SK-MEL-5 (cell line): ENCODE measurements at places on chromosomes 16 and 17.

GRCh38 chr16:71276589-71277334 lies 12.4 kb downstream of the CMTR2 start:
- no peak for DNase-seq

DNA sequence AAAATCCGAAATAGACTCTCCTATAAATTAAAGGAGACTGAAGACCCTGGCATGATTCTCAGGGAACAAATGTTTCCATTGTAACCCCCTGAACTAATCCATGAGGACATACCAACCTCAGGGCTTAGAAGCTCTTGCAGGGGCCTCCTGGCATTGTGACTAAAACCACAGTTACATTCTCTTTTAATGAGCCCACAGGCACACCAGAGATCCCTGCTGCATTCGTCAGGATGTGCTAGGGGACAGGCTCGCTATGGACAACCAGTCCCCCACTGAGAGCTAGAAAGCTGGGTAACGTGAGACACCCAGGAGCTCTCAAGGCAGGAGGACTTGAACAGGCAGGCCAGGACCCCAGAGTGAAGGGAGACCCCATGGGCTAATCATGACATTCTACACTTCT lies 140.6 kb upstream of the TNRC6C start:
- DNase-seq = peak; percentile 41

DNA sequence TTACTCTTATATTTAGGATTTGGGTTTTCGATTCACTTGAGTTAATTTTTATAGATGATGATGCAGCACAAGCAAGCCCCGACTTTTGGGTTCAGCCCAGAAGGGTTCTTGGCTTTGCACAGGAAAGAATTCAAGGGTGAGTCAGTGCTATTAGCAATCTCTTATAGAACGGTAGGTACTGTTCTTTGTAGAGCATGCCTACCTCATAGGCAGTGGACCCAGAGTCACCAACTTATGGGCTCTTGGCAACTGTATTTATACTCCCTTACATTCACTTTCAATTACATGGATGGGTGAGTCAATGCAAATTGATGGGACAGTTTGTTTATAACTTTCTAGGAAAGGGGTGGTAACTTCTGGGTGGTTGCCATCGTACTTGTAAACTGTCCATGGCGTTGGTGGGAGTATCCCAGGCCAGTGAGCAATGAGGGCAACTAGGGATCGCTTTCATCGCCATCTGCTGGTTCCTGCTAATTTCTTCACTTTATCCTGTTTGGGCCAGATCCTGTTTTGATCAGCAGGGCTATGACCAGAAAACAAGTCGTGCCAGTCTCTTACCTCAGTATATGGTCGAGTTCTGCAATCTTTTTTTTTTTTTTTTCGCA lies 362.6 kb downstream of the CNTNAP4 start:
- peak; percentile 82 for DNase-seq

DNA sequence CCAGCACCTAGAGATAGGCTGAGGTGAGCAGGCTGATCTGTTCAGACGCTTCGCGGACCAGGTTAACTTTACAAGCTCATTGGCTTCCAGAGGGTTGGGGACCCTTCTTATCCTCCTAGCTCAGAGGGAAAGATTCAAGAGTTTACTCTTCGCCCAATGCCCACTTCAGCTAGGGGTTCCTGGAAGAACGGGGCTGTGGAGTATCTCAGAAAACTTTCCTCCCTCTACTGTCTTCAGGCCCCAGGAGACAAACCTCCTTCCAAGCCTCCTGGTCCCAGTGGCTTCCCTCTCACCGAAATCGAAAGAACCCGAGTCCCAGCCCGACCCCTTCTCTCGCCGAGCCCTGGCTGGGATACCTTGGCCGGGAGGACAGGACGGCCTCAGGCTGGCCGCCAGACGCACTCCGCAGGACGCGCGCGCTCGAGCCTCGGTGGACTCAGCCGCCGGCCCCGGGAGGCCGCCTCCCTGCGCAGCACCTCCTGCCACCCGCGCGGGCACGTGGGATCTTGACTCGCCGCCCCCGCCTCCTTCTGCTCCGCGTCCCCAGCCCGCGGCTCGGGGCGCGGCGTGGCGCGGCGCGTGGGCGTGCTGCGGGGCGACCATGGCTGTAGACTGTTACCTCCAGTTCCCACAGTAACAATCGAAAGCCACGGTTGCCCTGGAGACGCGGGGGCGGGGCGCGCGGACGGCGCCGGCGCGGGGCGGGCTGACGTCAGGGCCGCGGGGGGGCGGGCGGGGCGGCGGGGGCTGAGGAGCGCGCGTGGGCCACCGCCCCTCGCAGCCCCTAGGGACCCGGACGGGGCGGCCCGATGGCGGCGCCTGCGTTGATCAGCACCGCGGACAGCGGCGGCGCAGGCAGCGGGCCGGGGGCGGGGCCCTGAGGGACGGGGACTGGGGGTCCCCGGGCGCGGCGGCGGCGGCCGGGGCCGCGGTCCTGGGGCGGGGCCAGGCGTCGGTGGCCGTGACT lies 5.3 kb upstream of the HIC1 start:
- peak; percentile 77 for DNase-seq

- peak; percentile 37 for DNase-seq
Observed at GRCh38 chr17:41521574-41522261, 3.0 kb upstream of the KRT15 start.

DNA sequence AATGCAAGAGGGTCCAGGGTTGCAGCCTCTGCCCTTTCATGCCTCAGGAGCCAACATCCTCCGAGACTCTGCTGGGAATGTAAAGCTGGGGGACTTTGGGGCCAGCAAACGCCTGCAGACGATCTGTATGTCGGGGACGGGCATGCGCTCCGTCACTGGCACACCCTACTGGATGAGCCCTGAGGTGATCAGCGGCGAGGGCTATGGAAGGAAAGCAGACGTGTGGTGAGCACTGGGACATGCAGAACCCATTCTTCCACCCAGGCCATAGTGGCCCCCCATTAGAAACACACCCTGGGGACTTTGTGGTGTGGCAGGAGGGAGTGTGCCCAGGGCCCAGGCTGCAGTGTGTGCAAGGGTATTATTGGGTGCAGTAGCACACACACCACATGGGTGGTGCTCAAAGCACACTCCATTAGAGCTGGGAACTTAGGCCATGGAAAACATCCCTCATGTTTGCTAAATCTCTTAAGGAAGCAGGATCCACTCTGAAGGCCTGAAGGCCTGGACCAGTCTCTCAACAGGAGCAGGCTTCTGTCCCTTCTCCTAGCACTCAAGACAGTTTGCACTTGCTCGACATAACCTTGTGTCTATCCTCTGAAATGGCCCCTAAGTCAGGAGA lies 7.6 kb downstream of the LIMD2 start:
- DNase-seq = no peak

DNA sequence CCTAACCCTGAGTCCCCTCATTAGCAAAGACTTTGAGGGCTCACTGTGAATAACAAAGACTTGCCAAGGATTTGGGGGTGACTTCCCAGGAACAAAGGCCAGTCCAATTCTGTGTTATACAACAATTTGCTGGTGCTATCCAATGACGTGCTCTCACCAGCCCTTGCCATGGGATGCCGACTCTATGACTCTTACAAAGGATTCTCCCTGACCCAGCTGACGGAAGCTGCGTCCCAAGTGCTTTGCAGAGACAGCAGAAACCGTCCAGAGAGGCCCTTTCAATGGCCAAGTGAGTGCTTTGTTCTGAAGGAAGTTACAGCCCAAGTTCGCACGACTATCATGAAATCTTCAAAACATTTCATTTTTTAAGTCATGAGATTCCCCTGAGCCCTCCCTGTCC lies 345.3 kb upstream of the TNRC6C start:
- no peak for DNase-seq

- DNase-seq = no peak
Observed at GRCh38 chr17:65723431-65724151, 162.1 kb upstream of the AXIN2 start.

DNA sequence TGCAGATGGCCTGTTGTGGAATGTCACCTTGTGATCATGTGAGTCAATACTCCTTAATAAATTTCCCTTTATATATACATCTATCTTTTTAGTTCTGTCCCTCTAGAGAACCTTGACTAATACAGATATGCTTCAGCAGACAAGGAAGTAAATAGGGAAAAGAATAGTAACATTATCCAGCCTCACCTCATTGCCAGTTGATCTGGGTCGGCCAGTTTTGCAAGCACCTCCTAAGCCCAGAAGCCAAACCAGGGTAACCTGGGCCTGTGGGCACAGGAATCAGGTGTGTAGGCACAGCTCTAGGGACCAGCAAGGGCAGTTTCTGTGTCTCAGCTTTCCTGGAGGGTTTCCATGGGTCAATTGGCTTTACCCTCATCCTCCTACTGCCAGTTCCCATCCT lies 11.9 kb upstream of the CCL17 start:
- DNase-seq = no peak

GRCh38 chr17:82419540-82419939 lies 1.2 kb upstream of the OGFOD3 start:
- no peak for DNase-seq

- DNase-seq = no peak
Observed at GRCh38 chr17:77375917-77376651, 235.3 kb downstream of the SEC14L1 start.

DNA sequence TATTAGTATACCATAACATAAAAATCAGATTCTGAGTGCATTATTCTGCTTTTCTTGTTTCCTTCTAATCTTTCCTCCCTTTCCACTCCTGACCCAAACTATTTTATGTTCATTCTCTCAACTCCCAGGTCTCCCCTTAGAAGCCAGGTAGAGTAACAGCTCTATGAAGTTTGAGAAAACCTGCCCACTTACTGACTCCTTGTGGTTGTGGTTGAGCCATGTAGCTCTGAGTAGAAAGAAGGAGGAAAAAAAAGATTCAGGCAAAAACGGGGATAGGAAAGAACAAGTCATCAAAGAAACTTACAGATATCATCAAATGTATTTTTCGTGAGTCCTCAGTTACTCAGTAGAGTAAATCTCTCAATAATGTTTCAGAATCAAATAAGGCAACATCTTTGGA lies 216.7 kb downstream of the PMP22 start:
- no peak for DNase-seq

- DNase-seq = no peak
Observed at GRCh38 chr17:10613775-10614513, 43.2 kb downstream of the MYH3 start.

GRCh38 chr17:21008160-21008915 lies 34.5 kb downstream of the USP22 start:
- no peak for DNase-seq

GRCh38 chr17:309361-309888 lies 43.2 kb downstream of the RPH3AL start:
- peak; percentile 54 for DNase-seq

DNA sequence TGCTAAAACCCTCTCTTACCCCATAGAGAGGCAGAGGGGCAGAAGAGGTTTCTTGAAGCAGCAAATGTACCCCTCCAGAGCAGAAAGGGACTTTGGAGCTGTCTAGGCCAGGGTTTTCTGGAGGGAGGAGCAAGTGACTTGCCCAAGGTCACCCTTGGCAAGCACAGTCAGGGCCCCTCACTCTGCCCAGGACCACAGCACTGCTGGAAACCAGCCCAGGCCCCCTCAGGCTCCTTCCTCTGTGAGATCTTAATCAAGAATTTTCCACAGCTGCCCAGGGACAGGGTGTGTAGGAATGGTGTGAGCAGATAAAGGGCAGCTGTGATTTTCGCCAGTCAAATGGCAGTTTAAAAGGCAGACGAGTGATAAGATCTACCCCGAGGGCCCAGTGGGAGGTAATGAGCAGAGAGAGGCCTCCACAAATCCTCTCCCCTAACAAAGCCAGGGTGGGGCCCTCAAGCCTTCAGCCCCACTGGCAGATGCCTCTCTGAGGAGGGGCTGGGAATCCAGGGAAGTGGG lies 3.9 kb upstream of the SLC12A3 start:
- peak; percentile 48 for DNase-seq

GRCh38 chr17:10681866-10682446 lies 15.4 kb downstream of the SCO1 start:
- no peak for DNase-seq

DNA sequence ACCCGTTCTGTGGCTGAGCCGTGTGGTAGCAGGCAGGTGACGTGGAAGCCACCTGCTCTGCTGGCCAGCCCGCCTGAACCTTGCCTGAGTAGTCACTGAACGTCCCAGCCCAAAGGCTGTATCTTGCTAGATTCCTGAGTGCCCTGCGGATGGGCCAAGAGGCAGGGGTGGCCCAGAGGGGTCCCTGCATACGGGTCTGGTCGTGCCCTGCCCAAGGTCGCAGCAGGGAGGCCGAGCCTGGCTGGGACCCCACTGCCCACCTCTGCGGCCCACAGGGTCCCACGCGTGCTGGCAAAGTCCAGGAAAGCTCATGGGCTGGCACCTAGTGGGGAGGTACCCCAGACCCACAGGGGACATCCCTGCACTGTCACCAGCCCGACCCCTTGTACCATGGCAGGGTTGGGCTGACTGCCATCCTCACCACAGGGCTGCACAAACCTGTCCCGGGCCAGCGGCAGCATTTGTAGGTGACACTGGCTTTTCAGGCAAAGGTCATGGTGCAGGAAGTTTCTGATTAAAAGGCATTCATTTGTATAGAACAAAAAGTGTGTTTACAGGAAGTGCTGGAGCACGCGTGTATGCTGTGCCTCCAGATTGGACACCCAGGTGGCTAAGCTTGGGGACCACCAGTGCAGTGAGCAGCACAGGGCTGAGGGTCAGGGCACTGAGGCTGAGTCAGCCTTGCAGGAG lies 45.1 kb upstream of the ZC3H18 start:
- DNase-seq = no peak

- peak; percentile 92 for DNase-seq
Observed at GRCh38 chr17:67509390-67510287, 132.6 kb downstream of the PITPNC1 start.

- DNase-seq = no peak
Observed at GRCh38 chr16:10525214-10525825, 55.1 kb downstream of the EMP2 start.

GRCh38 chr17:46139432-46140210 lies 53.6 kb downstream of the KANSL1 start:
- no peak for DNase-seq

DNA sequence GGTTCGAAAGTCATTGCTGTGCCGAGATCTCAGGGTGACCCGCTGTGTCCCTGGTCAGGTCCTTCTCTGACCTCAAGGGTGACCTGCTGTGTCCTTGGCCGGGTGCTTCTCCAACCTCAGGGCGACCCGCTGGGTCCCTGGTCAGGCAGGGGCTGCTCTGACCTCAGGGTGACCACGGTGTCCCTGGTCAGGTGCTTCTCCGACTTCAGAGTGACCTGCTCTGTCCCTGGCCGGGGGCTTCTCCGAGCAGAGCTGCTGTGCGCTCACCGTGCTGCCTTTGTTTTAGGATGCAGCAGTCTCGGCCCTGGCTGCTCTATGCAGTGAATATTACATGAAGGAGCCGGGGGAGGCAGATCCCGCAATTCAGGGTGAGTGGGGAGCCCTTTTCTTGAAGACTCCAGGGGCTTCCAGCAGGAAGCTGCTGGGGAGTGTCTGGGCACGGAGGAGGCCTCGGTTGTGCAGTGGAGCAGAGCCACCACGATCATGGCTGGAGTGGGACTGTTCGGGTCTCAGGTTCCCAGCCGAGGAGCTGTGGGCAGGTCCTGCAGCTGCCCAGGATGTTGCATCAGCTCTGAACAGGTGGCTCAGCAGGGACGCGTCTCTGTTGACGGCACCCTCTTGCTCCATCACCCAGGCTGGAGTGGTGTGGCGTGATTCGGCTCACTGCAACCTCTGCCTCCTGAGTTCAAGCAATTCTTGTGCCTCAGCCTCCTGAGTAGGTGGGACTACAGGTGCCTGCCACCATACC lies 83.7 kb upstream of the ZNF750 start:
- no peak for DNase-seq
